ENCODE measurements at places on chromosomes 16 and 17.

GRCh38 chr17:60327134-60327900 is 64.6 kb downstream of the USP32 start:
- no peak for DNase-seq

GRCh38 chr17:43439041-43439440 is 40.2 kb downstream of the ARL4D start:
- DNase-seq = no peak

DNA sequence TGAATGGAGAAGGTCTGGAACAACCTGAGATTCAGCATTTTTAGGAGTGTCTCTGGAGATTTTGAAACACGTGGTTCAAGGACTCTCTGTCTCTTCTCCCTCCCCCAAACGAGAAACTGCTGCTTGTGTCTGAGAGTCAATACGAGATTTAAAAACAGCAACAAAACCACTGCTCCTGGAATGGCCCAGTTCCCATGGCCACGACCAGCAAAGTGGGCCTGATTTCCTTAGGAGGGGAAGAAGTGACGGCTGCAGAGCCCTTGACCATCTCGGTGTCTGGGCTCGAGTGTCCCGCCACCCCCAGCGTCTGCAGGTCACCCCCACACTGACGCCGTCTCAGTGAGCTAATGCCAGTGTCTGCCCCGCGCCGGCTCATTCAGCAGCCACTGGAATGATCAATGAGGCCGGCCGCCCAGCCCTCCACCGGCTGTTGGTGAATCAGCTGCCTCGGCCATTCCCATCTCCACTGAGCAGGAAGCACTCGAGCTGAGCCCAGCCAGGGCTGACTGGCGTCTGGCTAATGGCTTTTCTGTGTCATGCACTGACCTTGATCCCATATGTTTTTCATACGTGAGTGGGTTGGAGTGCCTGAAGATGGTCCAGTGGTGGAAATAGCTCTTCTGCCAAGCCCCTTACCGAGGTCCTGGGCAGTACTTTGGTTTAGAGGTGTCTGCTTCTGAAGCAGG is 151.8 kb downstream of the PITPNC1 start:
- DNase-seq = no peak

DNA sequence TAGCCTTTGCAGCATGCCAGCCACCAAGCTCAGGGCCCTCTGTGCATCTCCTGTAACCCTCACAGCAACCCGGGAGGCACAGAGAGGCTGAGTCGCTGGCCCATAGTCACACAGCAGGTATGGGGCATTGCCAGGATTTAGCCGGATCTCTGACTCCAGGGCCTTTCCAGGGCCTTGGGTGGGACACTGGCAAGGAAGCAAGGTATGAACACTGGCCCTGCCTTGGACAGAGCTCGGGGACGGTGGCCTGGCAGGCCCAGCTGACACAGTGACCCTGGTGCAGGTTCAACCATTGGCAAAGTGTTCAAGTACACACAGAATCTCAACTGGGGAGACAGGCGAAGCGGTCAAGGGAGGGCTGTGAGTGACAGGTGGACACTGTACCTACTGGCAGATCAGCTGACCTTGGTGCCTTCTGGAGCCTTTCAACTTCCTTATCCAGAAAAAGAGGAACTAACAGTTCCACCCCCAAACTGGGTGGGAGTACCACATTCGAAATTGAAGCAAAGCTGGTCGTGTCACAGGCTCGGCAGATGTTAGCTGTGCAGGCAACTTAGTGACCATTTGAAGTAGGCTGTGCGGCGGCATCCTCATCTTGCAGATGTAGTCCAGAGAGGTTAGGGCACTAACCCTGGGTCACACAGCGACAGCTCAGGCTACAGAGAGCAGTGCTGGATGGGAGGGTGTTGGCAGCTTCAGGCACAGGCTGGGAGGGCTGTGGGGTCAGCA is 287.4 kb downstream of the SEC14L1 start:
- no peak for DNase-seq

DNA sequence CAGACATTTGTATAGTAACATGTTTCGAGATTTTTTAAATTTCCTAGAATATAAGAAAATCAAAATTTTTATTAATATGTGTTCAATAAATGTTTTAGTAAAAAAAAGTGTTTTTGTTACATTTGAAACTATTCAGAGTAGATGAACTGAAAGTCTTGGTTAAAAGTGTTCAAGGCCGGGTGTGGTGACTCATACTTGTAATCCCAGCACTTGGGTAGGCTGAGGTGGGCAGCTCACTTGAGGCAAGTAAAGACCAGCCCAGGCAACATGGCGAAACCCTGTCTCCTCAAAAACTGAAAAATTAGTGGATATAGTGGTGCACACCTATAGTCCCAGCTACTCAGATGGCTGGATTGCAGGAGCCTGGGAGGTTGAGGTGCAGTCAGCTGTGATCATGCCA is 16.8 kb upstream of the PHKG2 start:
- no peak for DNase-seq

DNA sequence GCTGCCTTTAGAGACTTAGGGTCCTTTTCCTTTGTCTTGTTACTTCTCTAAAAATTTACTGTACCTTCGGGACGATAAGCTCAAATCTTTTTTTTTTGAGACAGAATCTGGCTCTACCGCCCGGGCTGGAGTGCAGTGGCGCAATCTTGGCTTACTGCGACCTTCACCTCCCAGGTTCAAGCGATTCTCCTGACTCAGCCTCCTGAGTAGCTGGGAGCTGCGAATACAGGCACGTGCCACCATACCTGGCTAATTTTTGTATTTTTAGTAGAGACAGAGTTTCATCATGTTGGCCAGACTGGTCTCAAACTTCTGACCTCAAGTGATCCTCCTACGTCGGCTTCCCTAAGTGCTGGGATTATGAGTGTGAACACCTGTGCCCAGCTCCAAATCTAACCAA is 7.4 kb downstream of the RAD51C start:
- no peak for DNase-seq

DNA sequence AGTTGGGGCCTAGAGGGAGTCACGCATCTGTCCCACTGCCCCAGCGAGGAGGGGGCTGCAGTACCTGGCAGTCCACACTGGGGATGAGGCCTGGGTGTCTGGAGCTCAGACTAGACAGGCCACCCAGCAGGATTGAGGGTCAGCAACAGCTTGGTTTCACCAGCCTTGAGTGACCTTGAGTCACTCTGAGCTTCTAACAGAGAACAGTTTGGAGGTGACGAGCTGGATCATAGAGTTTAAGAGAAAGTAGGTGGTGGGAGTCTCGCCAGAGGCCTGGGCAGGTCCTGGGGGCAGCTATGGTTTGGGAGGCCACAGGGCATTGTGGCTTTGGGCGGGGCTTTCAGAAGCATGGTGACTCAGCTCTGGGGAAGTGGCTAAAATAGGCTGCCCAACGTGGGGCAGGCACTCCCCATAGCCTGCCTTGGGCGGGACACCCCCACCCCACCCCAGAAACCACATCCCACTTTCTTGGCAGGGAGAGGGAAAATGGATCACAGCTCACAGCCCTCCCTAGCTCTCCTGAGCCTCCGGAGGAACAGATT is 20.5 kb downstream of the CDC42EP4 start:
- DNase-seq = no peak

DNA sequence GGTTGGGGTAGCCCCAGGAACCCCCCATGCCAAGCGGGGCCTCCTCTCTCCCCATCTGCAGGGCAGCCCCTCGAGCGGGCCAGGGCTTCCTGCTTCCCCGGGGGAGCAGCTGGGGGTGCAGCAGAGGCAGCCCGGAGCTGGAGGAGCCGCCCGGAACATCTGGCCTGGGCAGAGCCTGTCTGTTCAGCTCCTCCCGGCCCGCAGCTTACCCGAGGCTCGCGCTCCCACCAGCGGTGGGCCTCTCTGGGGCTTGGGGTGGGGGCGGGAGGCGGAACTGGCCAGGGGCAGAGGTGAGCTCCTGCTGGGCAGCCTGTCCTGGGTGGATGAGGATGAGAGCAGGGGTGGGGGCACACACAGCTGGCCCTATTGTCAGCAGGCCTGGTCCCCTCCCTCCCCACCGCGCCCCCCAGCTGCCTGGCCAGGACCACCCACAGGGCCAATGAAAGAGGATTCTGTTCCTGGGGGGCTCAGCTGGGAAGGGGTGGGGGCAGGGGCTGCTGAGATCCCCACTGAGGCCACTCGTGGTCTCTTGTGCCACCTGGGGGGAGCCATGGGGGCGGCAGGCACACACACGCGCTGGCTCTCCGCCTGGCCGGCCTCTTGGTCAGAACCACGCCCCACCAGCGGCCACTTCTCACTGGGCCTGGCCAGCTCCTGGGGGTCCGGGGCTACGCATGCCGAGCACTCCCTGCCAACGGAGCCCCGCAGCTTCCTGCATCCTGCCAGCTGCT is 34.7 kb downstream of the BAHCC1 start:
- DNase-seq = no peak
